ENCODE measurements at places on chromosomes 1 and 21. TPM values are rescaled to one million over a fixed set of nuclear protein-coding genes. Genes with fewer than 3 reads are reported as not detected.

- no peak for DNase-seq
Observed at GRCh38 chr1:187517546-187517945, 688.8 kb downstream of the PLA2G4A start.

- DNase-seq = peak; percentile 57
Observed at GRCh38 chr21:32611471-32611997, 643 bp downstream of the CFAP298 start.

The OR2L2 gene
- total RNA-seq = not detected

GRCh38 chr1:200355801-200356200 is 54.0 kb downstream of the ZNF281 start:
- DNase-seq = no peak

DNA sequence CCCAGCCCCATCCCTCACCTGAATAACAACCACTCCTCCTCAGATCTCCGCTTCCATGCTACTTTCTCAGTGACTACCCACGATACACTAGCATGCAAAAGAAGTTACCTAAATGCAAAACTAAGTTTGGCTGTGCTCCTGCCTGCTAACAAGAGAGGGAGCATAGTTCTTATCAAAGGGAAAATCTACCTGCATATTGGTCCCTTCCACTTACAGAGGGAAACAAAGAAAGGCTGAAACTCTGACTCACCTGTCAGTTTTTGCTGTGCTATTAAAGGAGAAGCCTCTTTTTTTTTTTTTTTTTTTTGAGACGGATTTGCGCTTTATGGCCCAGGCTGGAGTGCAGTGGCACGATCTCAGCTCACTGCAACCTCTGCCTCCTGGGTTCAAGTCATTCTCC is 43.8 kb upstream of the RAVER2 start:
- no peak for DNase-seq

DNA sequence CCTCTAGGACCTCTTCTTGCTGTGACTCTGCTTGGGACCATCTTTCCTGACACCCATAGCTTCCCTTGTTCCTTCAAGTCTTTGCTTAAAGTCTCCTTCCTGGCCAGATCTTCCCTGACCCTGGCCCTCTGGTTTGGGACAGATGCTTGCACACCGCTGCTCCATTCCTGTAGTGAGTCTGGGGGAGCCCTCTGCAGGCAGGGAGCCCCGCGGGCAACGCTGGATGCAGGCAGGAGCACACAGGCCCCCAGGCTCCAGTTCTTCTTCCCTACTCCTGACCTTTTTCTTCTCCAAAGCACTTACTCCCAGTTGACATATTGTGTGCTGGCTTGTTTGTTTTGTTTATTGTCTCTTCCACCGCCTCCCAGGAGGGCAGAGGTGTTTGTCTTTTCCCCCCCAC is 413.4 kb downstream of the CAMTA1 start:
- no peak for DNase-seq

DNA sequence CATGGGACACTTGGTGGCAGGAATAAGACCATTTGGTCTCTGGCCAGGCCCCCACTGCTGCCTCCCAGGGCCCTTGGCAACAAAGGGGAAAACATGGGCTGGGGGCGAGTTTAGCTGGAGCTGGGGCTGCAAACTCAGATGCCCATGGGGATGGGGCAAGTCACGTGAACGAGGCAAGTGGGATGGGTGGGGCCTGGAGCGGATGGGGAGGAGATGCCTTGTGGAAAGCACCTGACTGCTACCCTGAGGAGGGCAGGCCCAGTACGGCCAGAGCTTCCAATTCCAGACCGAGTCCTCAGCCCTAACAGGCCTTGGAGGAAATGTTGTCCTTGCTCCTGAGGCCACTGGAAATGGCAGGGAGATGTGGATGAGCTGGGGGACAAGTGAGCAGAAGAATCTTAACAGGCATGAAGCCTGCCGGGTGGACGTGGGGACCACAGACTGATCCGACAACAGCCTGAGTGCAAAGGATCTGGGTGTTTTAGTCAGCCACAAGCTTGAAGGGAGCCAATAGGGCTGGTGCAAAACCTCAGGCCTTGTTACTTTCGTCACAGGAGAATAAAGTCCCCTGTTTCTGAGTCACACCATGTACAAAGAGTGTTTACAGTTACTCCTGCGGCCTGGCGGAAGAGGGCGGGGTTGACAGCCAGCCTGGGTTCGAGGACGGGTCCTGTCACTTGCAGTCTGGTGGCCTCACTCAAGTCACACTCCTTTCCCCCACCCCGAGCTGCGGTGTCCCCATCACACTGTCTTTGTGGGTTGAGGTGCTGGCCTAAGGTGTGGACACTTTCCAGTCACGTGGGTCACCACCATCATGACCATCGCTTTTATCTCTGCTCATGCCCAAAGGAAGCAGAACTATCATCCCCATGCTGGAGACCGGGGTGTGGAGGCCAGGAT is 19.1 kb downstream of the RUNX3 start:
- peak; percentile 21 for DNase-seq

The MMP23B gene
- total RNA-seq = 1.2 TPM

DNA sequence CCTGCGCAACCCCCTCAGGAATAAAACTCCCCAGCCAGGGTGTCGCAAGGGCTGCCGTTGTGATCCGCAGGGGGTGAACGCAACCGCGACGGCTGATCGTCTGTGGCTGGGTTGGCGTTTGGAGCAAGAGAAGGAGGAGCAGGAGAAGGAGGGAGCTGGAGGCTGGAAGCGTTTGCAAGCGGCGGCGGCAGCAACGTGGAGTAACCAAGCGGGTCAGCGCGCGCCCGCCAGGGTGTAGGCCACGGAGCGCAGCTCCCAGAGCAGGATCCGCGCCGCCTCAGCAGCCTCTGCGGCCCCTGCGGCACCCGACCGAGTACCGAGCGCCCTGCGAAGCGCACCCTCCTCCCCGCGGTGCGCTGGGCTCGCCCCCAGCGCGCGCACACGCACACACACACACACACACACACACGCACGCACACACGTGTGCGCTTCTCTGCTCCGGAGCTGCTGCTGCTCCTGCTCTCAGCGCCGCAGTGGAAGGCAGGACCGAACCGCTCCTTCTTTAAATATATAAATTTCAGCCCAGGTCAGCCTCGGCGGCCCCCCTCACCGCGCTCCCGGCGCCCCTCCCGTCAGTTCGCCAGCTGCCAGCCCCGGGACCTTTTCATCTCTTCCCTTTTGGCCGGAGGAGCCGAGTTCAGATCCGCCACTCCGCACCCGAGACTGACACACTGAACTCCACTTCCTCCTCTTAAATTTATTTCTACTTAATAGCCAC is 696 bp downstream of the TGFB2 start:
- peak; percentile 75 for DNase-seq

- no peak for DNase-seq
Observed at GRCh38 chr1:63898428-63899196, 124.8 kb downstream of the ROR1 start.

GRCh38 chr1:236502972-236503639 is 20.7 kb upstream of the LGALS8 start:
- DNase-seq = peak; percentile 83

DNA sequence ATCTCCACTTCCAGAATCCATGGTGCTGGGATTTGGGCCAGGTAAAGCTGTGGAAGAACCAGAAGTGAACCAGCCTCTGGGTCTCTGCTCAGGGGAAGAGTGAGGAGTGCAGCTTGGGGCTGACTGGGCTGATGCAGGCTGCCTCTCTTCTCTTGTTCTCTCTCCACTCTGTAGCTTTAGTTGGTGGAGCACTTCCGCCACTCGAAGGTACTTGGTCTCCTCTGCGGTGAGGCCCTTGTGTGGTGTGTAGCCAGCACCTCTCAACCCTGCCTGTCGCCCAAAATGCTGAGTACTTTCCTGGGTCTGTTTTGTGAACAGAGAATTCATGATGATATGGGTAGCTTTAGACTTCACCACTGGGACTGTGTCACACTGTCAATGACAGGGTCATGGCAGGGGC is 63.2 kb downstream of the URB2 start:
- no peak for DNase-seq

The EXTL1 gene
- under 0.01 TPM for total RNA-seq

- DNase-seq = no peak
Observed at GRCh38 chr1:55894521-55894920, 679.4 kb upstream of the USP24 start.

DNA sequence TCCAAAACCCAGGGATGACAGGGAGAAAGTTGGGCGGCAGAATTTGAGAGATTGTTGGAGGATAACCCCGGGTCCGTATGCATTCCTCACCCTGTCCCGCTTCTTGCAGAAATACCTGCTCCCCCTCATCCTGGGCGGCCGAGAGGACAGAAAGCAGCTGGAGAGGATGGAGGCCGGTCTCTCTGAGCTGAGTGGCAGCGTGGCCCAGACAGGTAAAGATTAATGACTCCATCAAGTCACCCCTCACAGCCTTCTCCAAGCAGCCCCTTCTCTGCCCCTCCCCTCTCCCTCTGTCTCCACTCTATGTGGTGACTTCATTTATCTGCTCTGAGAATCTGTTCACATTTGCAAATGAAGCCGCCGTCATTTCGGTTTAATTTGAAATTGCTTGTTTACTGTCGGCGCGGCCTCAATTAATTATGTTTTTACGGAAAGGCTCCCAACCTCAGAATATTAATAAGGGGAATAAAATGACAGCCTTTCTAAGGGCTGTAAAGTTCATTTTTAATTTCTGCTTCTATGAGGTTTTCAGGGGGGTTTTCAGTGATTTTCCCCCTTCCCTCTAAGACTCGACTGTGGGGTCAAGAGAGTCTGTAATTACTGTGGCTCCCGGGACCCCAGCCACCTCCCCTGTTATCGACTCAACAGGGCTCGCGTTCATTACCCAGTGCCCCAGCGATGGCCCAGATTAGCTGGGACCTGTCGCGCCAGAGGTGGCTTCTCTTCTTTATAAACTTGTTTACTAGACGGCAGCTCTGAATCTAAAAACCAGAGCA is 148.3 kb downstream of the PEX14 start:
- no peak for DNase-seq

GRCh38 chr21:34105947-34106541 is 32.7 kb downstream of the MRPS6 start:
- DNase-seq = no peak

GRCh38 chr1:101506541-101507164 is 269.8 kb downstream of the S1PR1 start:
- DNase-seq = peak; percentile 37

DNA sequence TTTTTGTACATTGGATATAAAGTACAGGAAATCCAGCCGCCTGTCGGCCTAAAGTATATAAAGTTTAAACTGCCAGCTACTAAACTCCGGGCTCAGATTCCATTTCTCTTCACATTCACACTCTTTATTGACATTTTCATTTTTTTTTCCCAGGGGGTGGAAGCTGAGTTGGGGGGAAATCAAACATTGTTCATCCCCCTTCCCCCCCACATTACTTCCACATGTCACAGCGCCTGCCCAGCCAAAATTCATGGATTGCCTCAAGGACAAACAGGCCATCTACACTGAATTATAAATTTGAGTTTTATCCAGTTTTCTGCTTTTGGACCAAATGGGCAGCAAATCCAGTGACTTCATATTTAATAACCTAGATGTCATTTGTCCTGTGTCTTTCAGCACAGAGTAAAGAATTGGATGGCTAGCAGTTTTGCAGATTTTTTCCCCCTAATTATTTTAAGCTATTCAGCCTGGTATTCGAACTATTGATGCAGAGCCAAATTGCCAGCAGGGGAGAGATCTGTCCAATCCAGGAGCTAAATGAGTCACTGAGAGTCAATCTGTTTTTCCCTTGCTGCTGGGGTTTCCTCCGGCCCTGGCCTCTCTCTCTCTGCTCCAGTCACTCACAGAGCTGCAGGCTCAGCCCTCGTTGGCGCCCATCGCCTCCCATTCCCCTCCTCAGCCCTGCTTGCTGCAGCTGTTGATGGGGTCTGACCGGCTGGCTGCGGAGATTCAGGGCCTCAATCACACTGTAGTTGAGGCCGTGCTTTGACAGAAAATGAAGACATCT is 98.0 kb downstream of the LMO4 start:
- no peak for DNase-seq

The SPSB1 gene
- 21.6 TPM for total RNA-seq

DNA sequence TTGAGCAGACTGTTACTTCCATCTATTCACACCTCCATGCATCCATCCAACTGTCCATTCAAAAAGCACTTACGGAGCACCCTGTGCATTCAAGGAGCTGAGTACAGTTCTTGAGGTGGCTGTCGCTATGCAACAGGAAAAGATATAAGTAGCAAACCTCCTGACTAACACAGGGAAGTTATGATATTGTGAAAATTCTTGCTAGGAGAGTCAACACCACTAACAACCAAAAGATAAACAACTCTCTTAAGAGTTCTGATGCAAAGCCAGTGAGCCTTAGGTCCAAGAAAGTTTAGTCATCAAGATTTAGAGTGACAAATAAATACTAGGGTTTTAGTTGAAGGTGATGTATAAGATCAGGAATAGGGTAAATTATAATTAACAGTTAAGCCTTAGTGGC is 44.5 kb upstream of the TRIM45 start:
- DNase-seq = no peak

DNA sequence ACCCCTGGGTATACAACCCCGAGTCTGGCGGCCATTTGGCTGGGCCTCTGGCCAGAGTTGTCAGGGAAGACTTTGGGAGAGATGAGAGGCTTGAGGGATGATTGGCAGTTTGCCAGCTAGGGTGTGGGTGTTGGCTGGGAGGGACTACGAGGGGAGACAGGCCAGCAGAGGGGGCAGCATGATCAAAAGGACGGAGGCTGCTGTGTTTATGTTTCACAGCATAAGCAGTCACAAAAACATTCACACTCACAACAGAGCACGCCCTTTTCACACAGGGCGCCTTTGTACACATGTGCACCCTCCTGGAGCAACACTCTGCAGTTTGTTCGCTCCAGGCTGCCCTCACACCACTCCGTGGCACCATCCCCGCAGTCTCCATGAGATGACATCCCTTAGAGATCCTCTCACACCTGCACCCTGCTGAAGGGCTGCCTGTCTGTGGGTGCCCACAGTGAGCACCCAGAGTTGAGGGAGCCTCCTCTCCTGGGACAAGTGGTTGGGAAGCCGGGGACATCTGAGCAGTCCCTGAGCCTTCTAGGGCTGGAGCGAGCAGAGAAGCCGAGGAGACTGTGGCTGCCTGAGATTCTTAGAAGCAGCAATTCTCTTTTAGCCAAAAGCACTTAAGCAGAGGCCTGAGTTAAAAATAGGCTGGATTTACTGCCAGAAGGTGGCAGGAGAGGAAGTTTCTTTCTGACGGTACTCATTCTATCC is 15.4 kb downstream of the EFNA3 start:
- DNase-seq = peak; percentile 78

GRCh38 chr1:180482425-180483275 is 19.7 kb downstream of the ACBD6 start:
- DNase-seq = peak; percentile 69

DNA sequence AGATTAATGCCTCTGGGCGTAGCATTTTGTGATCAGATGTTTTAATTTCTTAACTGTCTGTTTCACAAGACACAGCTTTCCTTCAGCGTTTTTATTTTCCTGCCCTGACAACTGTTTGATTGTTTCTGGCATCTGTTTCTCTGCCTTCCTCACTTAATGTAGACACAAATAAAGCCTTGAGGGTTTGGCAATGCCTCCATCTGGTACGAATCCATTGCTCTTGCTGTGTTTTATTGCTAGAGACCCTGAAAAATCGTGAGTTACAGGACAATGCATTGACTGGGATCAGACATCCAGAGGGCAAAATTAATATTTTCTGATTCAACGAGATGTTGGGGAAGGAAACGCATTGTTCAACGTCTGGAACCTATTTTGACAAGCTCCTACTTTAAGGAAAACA is 363.5 kb downstream of the MRPL39 start:
- no peak for DNase-seq

Measured in lung microvascular endothelial cell (primary cell).